OCI-M1 (cell line): ENCODE measurements at places on chromosomes 3 and 15.
A peak's percentile ranks its signal among the peaks of the same experiment; 100 is the strongest.

DNA sequence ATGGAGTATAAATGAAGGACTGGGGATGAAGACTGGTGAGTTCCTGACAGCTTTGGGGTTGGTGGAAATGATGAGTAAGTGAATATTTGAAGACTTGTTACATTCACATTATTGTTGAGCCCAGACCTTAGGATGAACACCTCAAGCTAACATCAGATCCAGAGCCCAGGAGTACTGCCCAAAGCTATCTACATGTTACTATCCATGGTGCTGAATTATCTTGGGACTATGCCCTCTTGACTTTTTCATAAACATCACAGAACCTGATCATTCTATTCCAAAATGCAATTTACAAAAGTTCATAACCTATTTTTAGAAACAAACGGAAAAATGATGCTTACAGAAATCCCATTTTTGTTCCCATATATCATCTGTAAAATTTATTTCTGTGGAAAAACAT lies 613.3 kb downstream of the TUSC7 start:
- peak; percentile 47 for DNase-seq

DNA sequence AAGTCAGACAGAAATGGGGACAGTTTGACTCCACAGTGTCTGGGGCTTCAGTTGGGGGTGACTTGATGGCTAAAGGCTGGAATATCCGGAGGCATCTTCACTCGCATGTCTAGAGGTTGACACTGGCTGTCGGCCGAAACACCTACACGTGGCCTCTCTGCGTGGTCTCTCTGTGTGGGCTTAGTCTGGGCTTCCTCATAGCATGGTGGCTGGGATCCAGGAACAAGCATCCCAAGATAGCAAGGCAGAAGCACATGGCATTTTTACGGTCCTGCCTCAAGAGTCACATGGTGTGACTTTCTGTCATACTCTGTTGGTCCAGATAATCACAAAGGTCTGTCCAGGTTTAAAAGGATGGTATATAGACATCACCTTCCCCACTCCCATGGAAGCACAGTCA lies 34.5 kb downstream of the MAGI1 start:
- DNase-seq, result no peak

GRCh38 chr15:73573572-73573971 lies 59.6 kb downstream of the NPTN start:
- no peak for DNase-seq

DNA sequence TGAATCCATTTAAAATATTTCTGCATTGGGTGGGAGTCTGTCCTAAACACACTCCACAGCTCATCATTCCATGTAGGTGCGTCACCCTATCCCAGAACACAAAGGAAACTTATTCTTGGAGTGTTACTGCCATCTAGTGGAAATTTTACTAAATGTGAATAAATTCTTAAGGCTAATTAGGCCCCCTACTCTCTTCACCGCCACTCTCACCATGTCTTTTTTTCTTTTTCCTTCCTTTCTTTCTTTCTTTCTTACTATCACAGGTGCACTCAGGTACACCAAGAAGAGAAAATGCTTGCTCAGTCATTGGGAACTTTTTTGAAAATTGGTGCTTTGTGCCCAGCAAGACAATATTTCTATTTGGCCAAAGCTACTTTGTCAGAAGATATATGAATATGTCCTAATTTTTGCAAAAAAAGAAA lies 26.4 kb upstream of the ATP8B4 start:
- peak; percentile 82 for DNase-seq
